ENCODE measurements at places on chromosomes 5 and 9. TPM values are rescaled to one million over a fixed set of nuclear protein-coding genes. Genes with fewer than 3 reads are reported as not detected.

PCDHGA10 gene
- total RNA-seq, result 0.32 TPM

GRCh38 chr5:61168951-61169350 lies 6.7 kb upstream of the SMIM15 start:
- DNase-seq, result no peak

GRCh38 chr9:124264823-124265233 lies 7.1 kb downstream of the NEK6 start:
- DNase-seq, result no peak

- no peak for DNase-seq
These were observed 23.5 kb downstream of the ITGA1 start for GRCh38 chr5:52811067-52811749.

- DNase-seq, result no peak
These were observed 38.9 kb upstream of the STXBP1 start for GRCh38 chr9:127572961-127573721.

DNA sequence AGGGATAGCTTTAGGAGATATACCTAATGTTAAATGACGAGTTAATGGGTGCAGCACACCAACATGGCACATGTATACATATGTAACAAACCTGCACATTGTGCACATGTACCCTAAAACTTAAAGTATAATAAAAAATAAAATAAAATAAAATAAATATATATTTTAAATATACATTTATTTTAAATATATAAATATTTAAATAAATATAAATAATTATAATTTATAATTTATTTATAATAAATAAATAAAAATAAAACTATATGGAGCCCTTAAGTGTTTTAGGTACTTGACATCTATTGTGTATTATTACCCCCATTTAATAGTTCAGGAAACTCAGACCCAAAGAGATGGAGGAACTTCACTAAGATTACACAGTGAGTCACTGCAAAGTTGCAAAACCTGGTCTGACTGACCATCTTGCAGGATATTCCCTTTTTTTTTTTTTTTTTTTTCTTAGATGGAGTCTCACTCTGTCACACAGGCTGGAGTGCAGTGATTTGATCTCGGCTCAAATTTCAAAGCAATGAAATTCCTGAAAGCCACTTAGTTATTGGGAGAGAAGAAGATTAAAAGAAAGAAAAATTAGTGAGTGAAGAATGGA lies 5.8 kb upstream of the C5orf52 start:
- DNase-seq, result no peak

PDLIM7 gene
- total RNA-seq, result 15.5 TPM

DNA sequence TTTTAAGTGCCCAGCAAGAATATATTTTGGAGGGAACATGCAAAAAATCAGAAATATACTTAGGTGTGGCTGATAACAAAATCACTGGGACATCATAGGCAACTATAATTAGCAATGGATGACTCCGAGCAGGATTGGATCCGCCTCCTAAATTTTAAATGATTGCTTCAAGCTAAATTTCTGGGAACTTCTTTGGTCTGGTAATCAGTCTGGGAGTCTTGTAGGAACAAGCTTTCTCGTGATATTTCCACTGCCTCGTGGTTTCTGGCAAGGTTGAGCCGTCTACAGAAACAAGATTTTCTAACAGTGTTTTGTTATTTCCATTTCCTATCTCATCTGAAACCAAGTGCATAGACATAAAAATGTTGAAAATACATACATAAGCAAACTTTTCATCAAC lies 232.6 kb downstream of the BNC2 start:
- no peak for DNase-seq

CAMK4 gene
- total RNA-seq, result 274 TPM

- no peak for DNase-seq
These were observed 3.7 kb upstream of the FAM78A start for GRCh38 chr9:131279863-131280570.

DNA sequence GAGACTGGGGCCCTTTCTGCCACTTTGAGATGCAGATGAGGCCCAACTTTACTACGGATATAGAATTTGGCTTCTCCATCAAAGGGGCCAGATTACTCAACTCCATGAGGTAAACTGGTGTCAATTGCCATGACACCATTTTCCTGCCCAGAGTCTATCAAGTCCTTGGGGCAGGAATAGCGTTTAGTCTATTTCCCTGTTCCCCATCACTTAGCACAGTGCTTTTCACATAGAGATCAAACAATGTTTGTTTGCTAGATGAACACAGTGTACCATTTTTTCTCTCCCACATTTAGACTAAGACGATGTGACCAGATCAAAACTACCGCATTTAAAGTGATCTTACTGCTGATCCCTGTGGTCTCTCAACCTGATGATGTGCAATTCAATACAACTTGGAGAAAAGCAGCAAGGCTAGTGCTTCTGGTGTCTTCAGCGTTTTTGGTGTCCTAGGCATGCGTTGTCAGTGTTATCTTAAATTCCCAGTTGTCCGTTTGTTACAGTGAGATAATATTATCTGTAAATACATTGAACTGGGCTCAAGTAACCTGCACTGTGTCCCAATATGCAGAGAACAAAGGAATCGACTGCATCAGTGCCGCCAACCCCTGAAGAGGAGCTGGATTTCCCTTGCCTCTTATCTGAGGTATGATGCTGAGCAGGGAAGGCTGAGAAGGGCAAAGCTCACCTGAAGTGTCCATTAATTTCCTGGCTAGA lies 446.2 kb downstream of the PLK2 start:
- no peak for DNase-seq

DNA sequence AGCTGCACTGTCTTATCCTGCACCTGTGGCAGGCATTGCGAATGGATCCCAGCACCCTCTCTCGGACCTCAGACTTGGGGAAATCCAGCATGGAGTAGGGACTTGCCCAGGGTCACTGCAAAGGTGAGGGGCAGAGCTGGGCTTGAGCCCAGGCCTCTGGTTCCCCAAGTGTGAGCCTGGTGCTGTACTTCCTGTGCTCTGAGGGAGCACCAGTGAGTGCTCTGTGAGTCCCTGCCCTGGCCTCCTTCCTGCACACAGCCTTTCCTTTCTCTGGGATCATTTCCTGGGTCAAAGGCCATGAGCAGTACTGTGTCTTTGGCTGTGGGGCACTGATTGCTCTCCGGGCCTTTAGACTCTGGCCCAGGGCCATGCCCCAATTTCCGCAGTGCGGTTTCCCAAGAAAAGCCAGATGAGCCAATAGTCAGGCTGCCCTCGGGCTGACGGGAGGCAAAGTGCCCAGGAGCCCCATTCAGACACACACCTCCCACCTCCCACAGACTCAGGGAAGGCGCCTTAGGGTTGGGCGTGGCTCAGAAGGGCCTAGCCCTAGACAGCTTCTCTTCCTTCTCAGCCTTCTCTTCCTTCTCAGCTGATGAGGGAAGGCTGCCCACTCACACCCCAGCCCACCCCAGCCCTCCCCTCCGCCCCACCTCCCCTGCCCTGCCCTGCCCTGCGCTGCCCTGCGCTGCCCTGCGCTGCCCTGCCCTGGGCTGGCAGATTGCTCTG lies 23.3 kb upstream of the TRIM14 start:
- DNase-seq, result no peak

- DNase-seq, result no peak
These were observed 44.9 kb downstream of the PCSK1 start for GRCh38 chr5:96388176-96388575.

DNA sequence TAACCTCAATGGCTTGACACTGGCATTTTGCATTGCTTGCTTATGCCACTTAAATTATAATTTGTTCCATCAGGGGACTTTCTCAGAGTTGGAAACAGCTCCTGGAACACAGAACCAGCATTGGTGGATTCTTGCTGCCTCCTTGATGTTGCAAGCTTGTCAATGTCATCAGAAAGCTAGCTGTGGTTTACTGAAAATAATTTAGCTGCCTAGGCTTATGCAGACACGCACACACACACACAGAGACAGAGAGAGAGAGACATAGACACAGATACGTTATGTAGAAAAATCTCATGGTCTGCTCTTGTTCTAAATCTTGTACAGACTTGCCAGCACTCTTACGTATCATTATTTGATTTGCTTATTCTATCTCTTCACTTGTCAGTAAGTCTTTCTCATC lies 78.0 kb downstream of the HMHB1 start:
- DNase-seq, result no peak

GRCh38 chr9:37289631-37290030 lies 132.9 kb upstream of the GRHPR start:
- no peak for DNase-seq

RNF145 gene
- 62.1 TPM for total RNA-seq

PCDHB9 gene
- total RNA-seq, result 0.26 TPM

ITGA2 gene
- total RNA-seq, result 0.51 TPM

GRCh38 chr5:173941758-173942401 lies 47.1 kb upstream of the C5orf47 start:
- DNase-seq, result no peak

- no peak for DNase-seq
These were observed 57.0 kb downstream of the ADAMTS2 start for GRCh38 chr5:179288101-179288808.

- DNase-seq, result peak; percentile 50
These were observed 5.2 kb upstream of the RAPGEF6 start for GRCh38 chr5:131640043-131640856.

IFT74 gene
- 11.1 TPM for total RNA-seq

DNA sequence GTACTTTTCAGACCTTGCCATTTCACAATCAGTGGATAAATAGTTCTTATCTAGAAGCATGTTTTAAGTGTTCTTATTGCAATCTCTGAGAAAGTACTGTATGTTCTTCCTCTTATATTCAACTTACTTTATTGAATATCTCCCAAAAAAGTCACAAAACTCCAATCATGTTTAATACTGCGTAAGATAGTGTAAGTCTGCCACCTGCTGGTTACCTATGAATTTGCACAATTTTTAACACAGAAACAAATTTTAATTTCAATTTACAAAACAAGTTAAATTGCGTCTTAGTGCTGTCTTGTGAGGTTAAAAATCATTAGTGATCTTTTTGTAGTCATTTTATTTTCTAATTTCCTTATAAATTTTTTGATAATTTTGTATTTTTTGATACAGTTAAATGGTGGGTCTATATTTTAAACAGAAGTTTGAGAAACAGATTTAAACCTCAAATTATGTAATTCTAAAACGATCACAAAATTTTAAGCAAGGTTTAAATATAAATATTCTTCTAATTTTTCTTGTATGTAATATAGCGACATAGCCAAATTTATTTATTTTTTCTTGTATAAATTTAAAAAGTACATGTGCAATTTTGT lies 115.8 kb downstream of the EMB start:
- DNase-seq, result no peak

- DNase-seq, result no peak
These were observed 254.1 kb downstream of the PJA2 start for GRCh38 chr5:109155625-109156024.

SPINK6 gene
- not detected for total RNA-seq

DNA sequence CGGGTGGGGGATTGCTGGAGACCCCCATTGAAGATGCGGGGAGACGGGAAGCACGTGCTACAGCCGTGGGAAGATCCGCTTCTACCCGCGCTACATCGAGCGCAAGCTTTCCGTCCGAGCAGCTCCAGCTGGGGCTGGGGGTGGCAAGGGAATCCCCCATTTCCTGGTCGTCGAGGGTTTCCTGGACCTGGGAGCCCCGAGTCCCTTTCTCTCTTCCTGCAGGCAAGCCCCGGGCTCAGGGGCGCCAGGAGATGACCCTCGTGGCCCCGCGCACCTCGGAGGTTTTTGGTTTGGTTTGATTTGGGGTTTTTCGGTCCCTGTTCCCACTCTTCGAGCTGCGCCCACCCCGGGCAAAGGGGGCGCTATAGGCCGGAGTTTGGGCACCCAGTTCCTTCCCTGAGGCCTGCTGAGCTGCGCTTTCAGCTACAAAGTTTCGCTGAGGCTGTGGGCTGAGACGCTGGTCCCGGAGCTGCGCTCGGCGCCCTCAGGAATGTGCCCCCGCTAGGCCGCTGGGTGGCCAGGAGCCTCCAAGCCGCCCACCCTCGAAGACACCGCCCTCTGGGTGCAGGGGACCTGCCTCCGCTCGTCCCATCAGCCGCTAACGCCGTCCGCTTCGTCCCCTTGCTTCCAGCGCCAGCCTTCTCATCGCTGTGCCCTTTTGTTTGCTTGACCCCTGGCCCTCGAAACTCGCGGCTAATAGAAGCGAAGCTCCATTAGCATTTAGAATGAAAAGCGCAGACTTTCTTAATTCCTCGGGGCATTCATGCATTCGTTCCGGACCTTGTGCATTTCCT lies 2.9 kb downstream of the NR4A3 start:
- DNase-seq, result peak; percentile 56

GRCh38 chr9:135797507-135798262 lies 95.7 kb downstream of the KCNT1 start:
- DNase-seq, result no peak

FOXD4L3 gene
- total RNA-seq, result not detected

DNA sequence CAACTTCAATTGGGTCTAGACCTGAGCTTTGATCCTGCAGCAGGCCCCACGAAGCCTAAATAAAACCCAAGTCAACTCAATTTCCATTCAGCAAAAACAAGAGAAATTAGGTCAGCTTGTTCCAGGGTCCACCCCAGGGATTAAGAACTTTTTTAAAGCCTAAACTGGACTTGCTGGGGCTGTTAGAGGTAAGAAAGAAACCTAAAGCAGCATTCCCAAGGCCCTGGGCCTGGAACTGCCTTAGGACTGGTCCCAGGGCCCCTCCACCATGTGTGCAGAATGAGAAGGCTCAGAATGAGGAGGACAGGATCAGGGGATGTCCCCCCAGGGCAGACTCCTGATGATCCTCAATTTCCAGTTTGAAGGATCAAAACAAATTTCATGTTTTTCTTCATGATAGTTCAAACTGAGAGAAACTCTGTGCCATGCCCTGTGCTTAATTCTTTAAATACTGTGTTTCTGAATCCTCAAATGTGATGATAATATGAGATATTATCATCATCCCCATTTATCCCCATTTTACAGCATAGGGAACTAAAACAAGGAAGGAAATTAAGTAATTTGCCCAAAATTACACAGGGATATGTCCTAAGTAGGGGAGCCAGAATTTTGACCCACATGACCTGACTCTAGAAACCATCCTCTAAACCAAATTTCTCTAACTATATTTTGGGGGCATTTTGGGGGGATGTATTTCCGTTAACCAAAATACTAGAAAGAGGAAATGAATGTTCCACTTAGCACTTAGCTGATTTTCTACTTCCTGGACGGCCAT lies 64.5 kb downstream of the DENND1A start:
- DNase-seq, result no peak

- DNase-seq, result no peak
These were observed 8.0 kb upstream of the CCIN start for GRCh38 chr9:36161187-36161586.

DNA sequence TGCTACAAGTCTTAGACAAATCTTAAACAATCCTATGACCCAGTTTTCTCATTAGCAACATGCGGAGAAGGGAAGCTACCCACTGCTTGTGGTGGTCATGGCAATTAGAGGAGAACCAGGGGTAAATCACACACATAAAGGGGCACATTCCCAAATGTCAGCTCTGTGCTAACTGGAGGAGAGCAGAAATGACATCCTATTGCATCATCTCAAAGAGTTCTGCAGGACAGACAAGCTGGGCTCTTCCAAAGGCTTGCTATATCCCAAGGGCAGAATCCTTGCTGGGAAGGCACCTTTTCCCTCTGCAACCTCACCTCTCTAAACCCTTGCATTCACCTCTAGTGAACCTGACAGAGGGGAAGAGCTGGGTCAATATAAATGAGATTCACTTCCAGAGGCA lies 17.0 kb upstream of the WWC1 start:
- DNase-seq, result no peak

- no peak for DNase-seq
These were observed 470.0 kb downstream of the EBF1 start for GRCh38 chr5:158629591-158630312.
